ENCODE measurements at places on chromosomes 6 and 20.

- DNase-seq, result no peak
Measured at GRCh38 chr6:87161299-87161698, 5.9 kb downstream of the ZNF292 start.

DNA sequence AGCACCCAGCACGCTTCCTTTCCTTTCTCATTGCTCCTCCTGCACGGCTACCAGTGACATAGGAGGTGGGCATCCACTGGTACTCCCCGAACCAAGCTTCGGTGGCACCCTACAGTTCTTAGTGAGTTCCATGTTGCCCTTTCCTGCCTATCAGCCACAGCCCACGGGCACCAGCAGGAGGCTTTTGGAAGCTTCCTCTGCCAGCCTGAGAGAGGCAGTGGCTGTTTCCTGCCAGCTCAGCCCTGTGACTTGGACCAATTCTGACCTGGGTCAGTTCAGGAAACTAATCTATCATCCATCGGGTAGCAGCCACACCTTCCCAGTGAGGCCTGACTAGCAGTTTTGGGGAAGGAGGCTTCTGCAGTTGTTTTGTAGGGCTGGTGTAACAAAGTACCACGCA lies 176.4 kb upstream of the UST start:
- no peak for DNase-seq

- DNase-seq, result no peak
Measured at GRCh38 chr20:36574366-36575135, 1.2 kb downstream of the TGIF2 start.

GRCh38 chr6:7159790-7160525 lies 52.2 kb downstream of the RREB1 start:
- DNase-seq, result no peak

- DNase-seq, result no peak
Measured at GRCh38 chr6:122752459-122752858, 27.1 kb upstream of the FABP7 start.

GRCh38 chr6:136051140-136051775 lies 198.9 kb downstream of the MTFR2 start:
- no peak for DNase-seq

GRCh38 chr6:113540466-113540865 lies 316.7 kb upstream of the MARCKS start:
- DNase-seq, result no peak

- DNase-seq, result no peak
Measured at GRCh38 chr6:49464691-49465090, 1.5 kb downstream of the CENPQ start.

- DNase-seq, result peak; percentile 70
Measured at GRCh38 chr6:30541515-30542403, 14.5 kb downstream of the GNL1 start.

DNA sequence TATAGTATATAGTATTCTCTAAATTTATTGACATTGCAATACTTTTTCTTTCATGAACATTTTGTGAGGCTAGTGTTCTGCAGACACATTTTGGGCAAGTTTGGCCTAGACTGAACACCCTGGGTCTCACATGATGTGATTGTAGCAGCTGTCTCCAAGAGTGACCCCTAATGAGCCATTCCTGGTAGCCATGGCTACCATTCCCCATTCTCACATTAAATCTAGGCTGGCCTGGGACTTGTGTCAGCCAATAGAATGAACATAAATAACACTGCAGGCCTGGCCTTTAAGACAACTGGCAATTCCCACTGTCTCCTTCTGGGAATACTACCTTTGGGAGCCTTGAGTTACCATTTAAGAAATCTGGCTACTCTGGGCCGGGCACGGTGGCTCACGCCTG lies 38.0 kb upstream of the TASP1 start:
- DNase-seq, result no peak

DNA sequence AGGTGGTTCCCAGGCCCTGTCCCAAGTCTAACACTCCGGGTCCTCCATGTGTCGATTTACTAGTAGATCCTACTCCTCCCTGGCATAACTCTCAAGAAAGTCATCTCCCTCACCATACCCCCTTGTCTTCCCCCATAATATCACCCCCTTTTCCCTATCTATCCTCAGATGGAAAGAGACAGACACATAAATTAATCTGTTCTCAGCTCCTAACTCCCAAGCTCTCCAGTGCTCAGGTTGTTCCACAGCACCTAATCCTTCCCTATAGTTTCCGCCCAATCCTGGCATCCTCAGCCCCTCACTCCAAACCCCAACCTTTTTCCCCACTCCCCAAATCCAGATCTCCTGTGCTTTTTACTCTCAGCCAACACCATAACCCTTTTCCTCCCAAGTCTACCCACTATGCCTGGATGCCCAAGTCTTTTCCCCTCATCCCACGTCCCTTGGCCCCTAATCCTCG lies 808 bp downstream of the ILRUN start:
- no peak for DNase-seq

- no peak for DNase-seq
Measured at GRCh38 chr6:69217343-69217742, 579.5 kb downstream of the LMBRD1 start.

DNA sequence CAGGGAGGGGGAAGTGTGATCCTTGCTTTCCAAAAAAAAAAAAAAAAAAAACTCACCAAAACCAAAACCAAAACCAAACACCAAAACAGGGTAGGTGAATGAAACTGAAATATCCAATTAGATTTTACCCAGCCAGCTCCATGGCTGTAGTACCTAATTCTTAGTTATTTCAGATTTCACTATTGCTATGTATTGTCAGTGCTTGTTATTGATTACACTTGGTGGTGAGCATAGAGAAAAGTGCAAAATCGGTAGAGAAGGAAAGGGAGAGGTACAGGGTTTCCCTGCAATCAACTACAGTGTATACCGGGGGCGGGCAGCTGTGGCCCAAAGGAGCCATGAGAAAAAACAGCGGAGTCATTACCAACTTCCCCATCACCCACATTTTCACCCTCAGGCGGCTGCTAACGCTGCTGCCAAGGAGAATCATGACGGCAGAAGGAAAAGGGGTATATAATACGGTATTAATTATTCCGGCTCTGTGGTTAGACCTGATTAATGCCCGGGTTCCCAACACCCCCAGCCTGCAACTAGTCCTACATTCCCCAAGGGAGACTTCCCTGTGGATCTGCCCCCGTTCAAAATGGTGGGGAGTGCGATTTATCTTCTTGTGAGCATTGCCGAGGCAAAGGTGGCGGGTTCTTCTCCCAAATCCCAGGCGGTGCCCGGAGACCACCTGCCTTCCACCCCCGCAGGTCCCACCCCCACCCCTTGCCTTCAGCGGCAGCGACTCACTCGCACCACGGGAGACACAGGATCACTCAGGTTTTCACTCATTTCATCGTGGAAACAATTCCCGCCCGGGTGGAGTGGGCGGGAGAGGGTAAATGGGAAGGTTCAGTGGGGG lies at the start of gene C6orf62:
Gene C6orf62 (minus strand): TSS at position 30 of the 847 bp plus-strand sequence. CDS start 486 bp downstream, outside the sequence.
- DNase-seq, result peak; percentile 10

- no peak for DNase-seq
Measured at GRCh38 chr6:147689398-147689797, 180.9 kb downstream of the SAMD5 start.

DNA sequence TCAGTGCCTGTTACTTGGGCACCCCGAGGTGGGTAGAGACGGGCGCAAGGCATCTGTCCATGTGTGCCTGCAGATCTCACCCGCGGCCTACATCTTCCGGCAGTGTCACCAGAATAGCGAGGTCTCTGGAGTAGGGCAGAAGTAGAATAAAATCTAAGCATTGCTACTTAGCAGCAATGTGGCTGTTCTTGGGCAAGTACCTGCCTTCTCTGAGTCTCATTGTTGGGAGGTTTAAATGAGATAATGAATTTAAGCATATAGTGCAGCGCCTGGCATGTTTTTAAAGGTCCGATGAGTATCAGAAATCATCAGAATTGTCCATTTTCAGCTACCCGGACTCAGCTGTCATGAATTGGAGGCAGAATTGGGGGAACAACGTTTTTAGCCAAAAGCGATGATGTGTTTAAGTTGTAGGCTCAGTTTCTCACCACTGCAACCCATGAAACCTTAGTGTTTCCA lies 800 bp downstream of the ABCC10 start:
- DNase-seq, result no peak

DNA sequence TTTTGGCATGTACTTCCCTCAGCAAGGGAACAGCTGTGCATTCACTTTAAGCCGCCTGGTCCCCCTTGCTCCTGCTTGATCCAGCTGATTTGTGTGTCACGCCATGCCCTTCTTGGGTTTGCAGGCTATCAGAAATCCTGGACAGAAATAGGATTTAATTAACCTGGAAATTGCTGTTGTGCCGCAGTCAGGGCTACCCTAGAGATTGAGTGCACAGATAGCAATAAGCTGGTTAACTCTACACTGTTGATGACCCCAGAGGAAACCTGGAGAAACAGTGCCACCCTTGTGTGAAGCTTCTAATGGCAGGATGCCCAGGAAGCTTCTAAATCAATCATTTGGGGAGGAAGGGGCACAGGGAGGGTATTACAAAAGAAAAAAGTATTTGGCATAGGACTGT lies 199.0 kb downstream of the JARID2 start:
- DNase-seq, result no peak

GRCh38 chr6:24919056-24919892 lies 16.5 kb downstream of the RIPOR2 start:
- no peak for DNase-seq

DNA sequence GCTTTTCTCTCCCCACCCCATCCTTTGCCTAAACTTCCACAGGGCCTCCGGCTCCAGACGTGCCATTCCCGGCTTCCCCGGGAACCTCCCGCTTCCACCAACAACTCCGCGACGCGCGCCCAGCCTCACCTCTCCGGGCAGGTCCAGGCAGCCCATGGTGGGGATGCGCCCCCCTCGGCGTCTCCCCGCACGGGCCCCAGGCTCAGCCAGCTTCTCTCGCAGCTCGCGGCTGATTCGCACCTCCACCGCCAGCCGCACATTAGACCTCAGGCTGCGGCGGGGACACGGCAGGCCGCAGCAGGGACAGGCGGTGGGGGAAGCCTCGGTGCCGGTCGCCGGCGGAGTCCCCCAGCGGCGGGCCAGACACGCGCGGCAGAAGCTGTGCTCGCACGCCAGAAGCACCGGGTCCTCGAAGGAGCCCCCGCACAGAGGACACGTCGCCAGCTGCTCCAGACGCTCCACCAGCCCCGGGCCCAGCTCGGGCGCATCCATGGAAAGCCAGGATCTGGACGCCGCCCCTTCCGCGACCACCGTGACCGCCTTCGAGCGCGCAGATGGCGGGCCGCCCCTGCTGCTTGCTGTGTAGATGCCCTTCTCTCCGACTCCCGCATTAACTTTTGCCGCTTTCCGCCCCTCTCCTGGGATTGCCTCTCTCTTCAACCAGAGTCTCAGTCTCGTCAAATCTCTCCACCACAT lies at the start of gene RNF39:
Gene RNF39 (minus strand): TSS at position 676 of the 696 bp plus-strand sequence. CDS start 184 bp downstream, at position 492.
- DNase-seq, result no peak

DNA sequence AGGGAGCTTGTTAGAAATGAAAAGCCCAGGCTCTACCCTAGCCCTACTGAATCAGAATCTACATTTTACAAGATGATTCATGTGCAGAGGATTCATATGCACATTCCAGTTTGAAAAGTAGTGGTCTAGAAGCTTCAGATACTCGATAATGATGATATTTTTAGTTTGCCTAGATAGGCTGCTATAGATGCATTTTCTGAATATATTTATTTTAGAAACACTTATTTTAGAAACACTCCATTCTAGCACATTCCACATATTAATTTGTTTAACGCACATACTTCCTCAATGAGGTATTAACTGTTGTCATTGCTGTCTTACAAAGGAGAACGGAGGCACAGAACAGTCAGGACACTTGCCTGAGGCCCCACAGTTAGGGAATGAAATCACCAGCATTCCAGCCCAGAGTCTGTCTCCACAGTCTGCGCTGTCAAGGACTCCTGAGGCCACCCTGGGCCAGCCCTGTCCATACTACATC lies 64.4 kb downstream of the SNAP25 start:
- DNase-seq, result no peak

DNA sequence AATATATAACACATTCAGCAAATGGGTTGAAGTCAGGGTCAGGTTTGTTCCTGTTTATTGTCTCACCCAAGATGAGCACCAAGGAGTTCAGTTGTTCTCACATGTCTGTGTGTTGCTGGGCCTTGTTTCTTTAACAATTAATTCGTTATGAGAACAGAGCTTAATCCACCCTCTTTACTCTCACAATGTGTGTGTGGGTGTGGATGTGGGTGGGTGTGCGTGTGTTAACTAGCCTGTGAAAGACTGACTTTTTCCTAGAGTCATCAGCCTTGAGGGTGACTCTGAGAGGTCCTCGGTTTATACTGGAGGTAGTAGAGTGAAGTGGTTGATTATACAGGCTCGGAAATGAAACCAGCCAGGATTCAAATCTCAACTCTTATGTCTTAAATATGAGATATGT lies 672.1 kb downstream of the MAFB start:
- DNase-seq, result no peak

DNA sequence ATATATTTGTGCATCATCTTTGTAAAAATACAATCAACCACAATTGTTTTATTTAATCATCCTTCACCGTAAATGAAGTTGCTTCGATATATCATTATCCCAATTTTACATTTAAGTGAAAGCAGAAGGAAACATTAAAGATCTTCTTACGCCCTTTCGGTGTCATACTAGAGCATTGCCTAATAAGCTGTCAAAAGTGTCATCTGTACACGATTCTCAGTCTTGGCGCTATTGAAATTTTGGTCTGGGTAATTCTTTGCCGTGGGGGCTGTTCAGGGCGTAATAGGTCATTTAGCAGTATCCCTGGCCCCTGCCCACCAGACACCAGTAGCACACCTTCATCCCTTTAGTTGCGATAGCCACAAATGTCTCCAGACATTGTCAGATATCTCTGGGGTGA lies 40.4 kb upstream of the TMEM170B start:
- DNase-seq, result no peak

GRCh38 chr20:63136296-63136695 lies 79.6 kb downstream of the YTHDF1 start:
- no peak for DNase-seq

DNA sequence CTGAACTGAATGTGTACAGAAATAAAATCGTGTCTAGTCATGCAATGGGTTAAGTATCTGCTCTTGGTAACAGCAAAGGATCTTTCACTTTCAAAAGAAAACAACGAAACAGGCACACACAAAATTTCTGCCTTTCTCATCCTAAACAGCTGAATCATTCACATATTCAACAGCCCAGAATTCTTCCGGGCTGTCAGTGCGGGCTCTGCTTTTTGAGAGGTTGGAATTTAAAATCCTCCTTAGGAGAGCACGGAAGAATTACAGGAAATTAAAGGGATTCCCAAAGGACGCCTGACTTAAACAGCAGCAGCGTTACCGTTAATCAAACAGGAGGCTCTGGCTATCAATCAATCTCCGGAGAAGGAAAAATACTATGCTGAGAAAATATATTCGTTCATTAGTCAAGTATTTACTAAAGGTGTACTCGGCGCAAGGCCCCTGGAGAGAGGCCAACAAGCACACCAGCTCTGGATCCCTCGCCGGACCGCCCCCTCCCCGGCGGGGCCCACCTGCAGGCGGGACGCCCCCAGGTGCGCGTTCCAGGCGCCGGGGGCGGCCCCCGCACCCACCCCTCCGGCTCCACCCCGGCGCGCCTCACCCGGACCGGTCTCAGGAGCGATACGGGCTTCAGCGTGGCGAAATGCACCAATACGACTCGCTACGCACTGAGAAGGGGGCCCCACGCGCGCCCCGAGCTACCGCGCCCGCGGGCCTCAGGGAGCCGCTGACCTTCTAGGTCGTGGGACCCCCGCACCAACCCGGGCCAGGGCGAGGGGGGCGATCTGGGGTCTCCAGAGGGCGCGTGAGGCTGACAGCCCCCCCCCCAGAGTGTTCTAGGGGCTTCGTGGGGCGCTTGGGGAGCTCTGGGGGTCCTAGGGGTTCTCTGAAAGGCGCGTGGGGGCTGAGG lies 1.0 kb downstream of the NAPB start:
- DNase-seq, result no peak
